Activated CD4-positive, CD25-positive, alpha-beta regulatory T cell treated with anti-CD3 and anti-CD28 coated beads, Interleukin-2, amount 50 U/mL, for 24 hours (primary cell): ENCODE measurements at places on chromosomes 3 and 15.

- no peak for ATAC-seq
Observed at GRCh38 chr3:48422681-48423080, 7.2 kb downstream of the PLXNB1 start.

- no peak for ATAC-seq
Observed at GRCh38 chr15:73455876-73456275, 12.9 kb downstream of the REC114 start.

- ATAC-seq, result no peak
Observed at GRCh38 chr3:89278302-89279025, 171.0 kb downstream of the EPHA3 start.

DNA sequence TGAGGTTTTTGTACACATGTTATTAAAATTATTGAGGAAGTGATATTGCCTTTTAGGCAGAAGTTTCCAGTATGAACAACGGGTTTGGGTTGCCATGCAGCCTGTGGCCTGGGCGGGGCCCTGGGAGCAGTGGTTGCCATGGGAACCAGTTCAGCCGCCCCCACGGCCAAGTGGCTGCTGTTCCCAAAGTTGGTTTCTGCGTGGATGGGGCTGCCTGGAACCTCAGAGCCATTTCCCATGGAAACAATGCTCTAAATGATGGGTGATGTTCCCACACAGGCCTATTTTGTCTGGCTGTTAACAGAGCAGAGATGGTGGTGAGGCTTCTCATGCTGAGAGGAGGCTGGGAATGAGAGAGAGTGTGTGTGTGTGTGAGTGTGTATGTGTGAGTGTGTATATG lies 19.5 kb downstream of the MRAS start:
- ATAC-seq, result no peak

DNA sequence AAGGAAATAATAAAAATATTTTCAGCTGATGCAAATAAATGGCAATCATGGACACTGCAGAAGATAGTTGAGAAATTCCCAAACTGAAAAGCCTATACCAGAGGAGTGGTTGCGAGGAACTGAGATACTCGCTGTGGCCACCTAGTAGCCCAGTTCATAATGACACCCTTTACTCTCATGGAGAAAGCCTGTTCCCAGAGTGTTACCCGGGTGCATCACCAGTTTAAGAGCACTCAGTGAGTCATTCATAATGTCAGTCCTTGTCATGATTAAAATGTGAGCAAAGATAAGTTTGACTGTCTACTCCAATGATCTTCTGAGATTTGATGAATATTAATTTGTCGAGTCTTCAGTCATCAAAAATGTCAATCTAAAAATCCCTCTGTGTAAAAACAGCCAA lies 138.4 kb upstream of the LRRC3B start:
- ATAC-seq, result no peak

- no peak for ATAC-seq
Observed at GRCh38 chr15:99123713-99124451, 19.0 kb downstream of the SYNM start.

DNA sequence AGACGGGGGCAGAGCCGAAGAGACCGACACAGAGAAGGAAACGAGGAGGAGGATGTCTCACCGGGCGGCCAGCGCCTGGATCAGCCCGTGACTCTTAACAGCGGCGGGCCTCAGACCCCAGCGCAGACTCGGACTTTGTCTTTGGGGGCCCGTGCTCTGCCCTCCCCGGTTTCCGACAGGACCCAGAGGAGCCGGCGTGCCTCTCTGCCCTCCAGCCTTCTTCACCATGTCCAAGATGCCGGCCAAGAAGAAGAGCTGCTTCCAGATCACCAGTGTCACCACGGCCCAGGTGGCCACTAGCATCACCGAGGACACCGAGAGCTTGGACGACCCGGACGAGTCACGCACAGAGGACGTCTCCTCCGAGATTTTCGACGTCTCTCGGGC lies 1.0 kb downstream of the TSC22D2 start:
- ATAC-seq, result peak; percentile 52

DNA sequence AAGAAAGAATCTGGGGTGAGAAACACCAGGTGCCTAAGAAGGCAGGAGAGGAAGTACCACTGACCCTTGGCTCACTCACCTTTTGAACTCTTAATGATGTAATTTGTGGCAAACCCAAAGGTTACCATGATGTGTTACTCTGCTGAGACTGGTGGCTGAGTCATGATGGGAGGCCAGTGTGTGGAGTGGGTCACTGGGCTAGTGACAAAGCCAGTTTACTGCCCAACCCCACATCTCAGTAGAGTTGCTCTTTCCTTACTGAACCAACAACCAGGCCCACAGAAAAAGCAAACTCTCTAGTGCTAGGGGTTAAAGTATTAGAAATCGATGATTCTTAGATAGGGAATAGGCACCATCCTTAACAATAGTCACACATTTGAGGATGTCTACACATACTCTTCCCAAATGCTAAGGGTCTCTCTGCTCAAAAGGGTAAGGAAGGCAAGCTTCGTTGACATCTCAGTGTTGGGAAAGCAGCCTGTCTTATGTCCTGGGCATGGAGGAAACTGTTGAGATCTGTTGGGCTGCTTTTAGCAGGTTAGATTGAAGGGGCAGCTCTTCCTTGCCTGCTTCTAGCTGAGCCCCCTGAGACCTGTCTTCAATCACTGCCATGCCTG lies 3.1 kb downstream of the RBP2 start:
- ATAC-seq, result no peak

DNA sequence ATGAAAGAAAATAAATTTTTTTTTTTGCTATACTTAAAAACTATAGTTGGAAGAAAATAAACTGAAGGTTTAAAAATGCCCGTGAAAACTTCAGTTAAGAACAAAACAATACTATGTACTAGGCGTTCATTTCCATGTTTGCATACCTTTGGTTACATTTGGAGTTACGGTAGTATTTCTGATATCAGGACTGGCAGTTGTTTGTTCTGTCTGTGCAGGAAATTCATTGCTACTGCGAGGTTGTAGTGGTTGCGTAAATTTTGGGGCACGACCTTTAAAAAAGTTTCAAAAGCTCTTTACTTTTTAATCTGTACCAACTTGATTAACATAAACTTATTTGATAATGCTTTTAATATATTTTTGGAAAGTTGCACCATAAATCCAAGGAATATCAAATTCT lies 47.9 kb downstream of the ST3GAL6 start:
- no peak for ATAC-seq

DNA sequence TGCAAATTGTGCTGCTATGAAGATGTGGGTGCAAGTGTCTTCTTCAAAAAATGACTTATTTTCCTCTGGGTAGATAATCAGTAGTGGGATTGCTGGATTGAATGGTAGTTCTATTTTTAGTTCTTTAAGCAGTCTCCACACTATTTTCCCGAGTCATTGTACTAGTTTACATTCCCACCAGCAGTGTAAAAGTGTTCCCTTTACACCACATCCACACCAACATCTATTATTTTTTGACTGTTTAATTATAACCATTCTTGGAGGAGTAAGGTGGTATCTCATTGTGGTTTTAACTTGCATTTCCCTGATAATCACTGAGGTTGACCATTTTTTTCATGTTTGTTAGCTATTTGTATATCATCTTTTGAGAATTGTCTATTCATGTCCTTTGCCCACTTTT lies 19.7 kb upstream of the PSMD6 start:
- ATAC-seq, result no peak

GRCh38 chr3:5732081-5732480 lies 544.6 kb downstream of the EDEM1 start:
- ATAC-seq, result no peak

GRCh38 chr3:133820889-133821675 lies 15.5 kb downstream of the SRPRB start:
- no peak for ATAC-seq

- ATAC-seq, result no peak
Observed at GRCh38 chr3:185423178-185423577, 60.2 kb downstream of the MAP3K13 start.

GRCh38 chr15:49045751-49046219 lies 461 bp downstream of the SECISBP2L start:
- ATAC-seq, result no peak

DNA sequence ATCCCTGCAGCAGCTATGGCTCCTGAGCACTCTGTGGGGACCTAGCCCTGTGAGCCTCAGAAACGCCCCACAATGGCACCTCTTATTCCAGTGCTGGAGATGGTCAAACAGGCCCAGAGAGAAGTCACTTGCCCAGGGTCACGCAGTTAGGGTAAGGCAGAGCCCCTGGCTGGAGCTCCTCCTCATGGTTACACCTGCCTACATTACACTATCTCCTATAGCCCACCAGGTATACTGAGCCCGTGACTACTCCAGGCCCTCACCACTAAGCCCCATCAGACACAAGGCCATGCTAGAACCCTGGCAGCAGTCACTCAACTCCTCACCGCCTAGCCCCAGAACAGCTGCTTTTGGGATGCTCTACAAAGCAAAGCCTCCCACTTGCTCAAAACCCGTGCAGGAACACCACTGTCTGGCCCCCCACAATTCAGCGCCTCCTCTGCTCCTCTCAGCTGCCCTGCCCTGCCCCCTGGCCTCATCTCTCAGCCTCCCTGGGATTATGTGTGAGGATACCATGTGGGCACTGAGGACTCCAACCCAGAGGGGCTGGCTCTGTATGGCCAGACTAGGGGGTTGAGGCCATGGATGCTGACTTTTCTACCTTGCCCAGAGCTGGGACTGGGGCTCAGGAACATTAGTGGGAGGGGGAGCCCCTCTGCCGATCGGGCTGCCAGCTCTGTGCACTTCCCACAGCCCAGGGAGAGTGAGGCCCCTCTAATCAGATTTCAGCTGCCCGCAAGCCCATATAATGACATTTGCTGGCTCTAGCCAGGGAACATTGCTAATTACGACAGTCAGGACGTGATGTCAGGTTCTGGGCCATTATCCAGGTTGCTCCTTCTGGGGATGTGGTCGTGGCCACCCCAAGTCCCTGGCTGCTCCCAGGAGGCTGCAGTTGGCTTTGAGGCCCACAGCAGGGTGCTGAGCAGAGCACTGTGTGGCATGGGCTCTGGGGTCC lies 4.0 kb downstream of the NT5DC2 start:
- no peak for ATAC-seq

GRCh38 chr3:66196633-66197032 lies 24.2 kb upstream of the SLC25A26 start:
- ATAC-seq, result no peak

DNA sequence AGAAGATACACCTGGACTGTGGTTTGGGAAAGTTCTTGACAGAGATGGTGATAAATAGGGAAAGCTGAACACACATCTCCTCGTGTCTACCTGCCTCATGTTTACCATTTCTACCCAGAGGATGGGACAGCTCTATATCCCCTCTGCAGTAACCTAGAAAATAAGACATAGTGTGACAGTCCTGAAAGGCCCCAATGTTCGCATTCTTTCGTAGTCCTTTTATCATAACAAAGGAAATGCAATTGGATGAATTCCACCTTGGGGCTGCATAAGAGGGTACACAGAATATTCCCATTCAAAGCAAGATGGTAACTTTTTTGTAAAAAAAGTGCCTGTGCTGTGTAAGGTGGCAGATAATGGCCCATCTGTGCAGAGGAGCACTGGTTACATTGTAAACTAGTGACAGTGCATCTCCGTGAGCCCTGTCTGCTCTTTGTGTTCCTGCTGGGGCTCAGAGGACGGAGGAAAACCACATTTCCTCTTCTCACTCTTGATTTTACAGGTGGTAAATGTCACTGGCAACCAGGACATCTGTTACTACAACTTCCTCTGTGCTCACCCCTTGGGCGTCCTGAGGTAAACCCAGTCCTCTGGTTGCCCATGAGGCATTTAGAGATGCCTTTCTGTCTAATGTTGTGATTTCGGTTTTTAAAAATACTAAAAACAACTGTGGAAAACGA lies 74.3 kb downstream of the SIDT1 start:
- peak; percentile 87 for ATAC-seq

GRCh38 chr3:147361454-147362420 lies 44.6 kb downstream of the ZIC4 start:
- no peak for ATAC-seq

DNA sequence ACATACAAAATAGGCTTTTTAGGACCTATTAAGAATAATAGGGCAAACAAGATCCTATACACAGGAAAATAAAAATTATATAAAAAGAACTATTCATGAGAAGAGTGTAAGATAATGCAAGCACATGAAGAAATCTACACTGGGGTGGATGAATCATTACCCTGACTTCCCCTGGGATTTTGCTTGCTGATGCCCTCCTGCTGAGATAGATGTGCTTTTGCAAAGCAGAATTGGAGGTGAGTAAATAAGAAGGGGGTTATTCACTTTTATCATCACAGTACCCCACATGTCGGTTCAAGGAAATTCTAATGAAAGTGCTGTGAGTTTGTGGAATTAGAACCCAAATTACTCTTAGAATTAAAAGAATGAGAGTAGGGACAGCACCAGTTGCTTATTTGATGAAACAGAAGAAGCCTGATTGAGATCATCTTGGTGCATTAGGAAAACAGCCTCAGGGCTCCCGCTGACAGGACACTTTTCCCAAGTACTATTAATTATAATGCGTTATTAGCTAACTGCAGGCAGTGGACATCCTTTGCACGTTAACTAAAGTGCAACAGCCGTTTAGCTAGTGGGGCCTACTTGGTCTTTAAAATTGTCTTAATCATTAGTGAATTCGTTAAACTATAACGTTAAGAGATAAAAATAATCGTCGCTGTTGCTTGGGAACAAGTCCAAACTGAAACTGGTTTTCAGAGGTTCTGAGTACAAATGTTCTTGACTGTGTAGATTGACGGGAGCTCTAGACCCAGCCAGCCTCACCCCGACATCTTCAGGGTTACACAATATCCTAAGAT lies 48.4 kb downstream of the SLC2A2 start:
- no peak for ATAC-seq

GRCh38 chr3:106088304-106088703 lies 219.5 kb upstream of the CBLB start:
- ATAC-seq, result no peak

DNA sequence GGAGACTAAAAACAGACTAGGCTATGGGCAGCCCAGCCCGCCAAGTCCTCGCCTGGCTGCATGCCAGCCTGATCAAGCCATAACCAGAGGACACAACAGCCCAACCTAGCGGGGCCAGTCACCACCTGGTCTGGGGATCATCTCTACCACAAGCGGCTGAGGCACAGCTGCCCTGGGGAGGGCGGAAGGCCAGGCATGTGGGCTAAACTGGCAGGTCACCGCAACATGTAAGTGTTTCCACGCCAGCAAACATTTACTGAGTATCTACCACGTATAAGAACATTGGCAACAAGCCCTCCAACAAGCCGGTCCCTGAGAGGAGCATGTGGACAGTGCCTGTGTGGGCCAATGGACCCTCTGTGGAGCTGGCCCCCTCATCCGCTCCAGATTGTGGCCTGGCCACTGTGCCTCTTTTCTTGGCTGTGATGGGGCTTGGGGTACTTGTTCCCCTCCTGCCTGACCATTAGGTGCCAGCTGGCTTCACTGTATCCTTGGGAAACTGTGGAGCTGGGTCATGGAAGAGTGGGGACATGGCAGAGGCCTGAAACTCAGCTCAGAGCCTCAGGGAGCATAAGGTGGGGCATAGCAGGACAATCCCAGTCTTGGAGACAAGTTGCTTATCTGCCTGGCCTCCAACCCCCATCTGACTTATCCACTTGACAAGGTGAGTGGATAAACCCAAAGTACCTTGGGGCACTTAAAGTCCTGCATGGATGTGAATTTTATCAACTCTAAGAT lies 9.0 kb downstream of the UBXN7 start:
- ATAC-seq, result no peak

DNA sequence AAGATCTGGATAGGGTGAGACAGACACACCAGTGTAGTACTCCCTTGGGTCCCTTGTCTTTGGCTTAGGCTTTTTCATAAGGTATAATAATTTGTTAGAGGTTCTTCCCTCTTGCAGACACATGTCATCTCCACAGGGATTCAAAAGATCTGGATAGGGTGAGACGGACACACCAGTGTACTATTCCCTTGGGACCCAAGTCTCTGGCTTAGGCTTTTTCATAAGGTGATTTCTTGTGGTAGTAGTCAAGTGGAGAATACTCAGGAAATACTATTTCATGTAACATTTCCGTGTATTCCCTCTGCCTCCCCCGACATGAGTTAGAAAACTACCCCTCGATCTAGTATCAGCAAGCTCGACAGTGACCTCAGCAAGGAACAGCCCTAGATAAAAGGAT lies 954 bp upstream of the MAPKBP1 start:
- ATAC-seq, result no peak
